Stimulated activated CD4-positive, alpha-beta T cell treated with anti-CD3 and anti-CD28 coated beads, Interleukin-15, amount 100 ng/mL, for 1 hour (primary cell): ENCODE measurements at places on chromosomes 6 and 20.

- no peak for DNase-seq
Observed at GRCh38 chr20:4406627-4407026, 315.1 kb upstream of the PRND start.

GRCh38 chr6:154370545-154370944 is 13.9 kb upstream of the IPCEF1 start:
- DNase-seq: no peak

DNA sequence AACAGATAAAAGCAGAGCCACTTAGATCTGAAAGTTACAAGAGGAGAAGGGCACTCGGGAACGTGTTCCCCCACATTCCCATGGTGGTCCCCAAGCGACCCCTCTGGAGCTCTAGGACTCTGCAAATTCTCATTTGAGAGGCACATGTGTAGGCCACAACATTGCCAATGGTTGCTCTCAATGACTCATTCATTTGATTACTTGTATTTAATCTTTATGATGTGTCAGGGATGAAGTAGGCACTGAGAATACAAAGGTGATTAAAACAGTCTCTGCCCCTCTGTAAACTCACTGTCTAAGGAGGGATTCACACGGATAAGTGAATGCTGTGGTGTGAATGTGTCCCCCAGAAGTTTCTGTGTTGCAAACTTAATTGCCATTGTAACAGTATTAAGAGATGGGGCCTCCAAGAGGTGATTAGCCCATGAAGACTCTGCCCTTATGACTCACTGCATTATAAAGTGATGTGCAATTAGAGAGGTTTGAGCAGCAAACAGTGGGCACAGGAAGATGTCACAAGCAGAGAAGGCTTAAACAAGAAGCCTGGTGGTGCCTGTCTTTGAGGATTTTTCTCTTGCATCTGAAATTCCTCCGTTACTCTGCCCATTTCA is 34.0 kb upstream of the TRAM2 start:
- DNase-seq: no peak

- no peak for DNase-seq
Observed at GRCh38 chr6:166025149-166025898, 142.3 kb downstream of the TBXT start.

- DNase-seq: no peak
Observed at GRCh38 chr6:102137859-102138258, 744.4 kb downstream of the GRIK2 start.

- no peak for DNase-seq
Observed at GRCh38 chr20:43305749-43306148, 116.0 kb upstream of the PTPRT start.
